ENCODE measurements at places on chromosomes 6 and 20.
A peak's percentile ranks its signal among the peaks of the same experiment; 100 is the strongest.

DNA sequence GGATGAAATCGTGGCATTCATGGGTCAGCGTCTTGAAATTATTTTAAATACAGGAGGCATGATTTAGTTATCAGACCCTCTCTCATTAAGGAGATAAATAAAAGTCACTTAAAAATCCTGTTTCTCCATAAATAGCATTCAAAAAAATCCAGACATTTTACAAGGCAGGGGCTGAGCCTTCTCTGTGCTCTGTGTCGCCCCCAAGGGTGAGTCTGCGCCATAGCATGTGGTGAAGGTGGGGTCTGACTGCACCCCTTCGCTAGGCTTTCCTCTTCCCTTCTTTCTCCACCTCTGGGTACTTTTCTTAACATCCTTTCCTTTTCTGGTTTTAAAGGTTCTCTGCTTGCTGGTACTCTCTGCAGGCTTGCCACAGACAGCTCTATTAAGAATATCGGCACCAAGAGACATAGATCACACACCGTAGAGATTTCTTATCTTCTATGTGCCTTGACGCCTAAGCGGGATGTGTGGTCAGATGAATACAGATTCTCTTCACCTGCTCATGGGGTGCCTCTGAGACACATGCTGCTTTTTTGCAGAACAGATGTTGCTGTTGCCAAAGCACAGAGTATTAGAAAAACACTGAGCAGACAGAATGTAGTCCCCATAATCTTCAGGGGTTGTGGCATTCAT is 20.1 kb upstream of the FAM209A start:
- no peak for DNase-seq

GRCh38 chr20:4401601-4402000 is 320.1 kb upstream of the PRND start:
- no peak for DNase-seq

DNA sequence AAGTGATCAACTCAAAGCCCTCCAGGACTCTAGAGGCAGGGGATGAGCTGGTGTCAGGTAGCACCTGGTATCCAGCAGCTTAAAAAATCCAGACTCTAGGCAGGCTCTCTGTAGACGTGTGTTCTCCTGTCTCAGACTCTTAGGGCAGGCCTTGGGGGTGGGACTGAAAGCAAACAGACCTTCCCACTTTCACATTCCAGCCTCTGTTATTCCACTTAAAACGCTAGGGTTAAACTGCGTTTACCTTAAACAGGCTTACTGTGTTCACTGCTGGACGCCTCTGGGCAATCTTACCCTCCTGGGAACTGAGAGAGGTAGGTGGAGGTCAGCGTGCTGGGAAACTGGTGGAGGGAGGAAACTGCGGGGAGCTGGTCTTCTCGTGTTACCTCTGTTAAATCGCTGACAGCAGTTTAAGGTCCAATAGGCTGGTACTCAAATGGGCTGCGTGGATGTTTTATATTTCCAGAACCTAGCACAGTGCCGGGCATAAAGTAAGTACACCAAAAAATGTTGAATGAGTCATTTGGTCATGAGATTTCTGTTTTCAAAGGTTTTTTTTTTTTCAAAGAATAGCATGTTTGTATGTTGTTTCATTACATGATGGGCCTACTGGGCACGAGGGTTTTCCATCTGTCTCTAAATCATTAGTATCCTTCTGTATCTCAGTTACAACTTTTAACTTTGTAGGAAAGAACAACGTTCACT is at the start of gene GCNT2:
TSS of gene GCNT2 (plus strand) at position 248 of the 705 bp plus-strand sequence. CDS start 7,561 bp downstream, outside the sequence.
- peak; percentile 51 for DNase-seq

GRCh38 chr6:20198775-20199174 is 13.5 kb downstream of the MBOAT1 start:
- no peak for DNase-seq

DNA sequence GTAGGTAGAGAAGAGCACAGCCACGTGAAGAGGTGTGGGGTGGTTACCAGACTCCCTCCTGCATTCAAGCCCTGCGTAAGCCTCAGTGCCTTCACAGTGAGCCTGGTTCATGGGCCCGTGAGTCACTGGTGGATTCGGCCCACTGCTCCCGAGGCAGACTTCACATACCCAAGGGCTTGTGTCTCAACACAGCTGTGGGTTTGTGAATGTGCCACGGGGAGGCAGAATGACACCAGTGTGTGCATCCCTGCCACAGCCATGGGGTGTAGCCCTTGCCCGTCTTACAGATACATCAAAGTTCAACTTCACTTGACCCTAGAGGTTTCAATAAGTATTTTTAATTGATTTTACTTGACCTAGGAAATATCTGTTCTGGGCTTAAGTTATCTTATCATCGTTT is 108.5 kb downstream of the MAP3K4 start:
- no peak for DNase-seq

DNA sequence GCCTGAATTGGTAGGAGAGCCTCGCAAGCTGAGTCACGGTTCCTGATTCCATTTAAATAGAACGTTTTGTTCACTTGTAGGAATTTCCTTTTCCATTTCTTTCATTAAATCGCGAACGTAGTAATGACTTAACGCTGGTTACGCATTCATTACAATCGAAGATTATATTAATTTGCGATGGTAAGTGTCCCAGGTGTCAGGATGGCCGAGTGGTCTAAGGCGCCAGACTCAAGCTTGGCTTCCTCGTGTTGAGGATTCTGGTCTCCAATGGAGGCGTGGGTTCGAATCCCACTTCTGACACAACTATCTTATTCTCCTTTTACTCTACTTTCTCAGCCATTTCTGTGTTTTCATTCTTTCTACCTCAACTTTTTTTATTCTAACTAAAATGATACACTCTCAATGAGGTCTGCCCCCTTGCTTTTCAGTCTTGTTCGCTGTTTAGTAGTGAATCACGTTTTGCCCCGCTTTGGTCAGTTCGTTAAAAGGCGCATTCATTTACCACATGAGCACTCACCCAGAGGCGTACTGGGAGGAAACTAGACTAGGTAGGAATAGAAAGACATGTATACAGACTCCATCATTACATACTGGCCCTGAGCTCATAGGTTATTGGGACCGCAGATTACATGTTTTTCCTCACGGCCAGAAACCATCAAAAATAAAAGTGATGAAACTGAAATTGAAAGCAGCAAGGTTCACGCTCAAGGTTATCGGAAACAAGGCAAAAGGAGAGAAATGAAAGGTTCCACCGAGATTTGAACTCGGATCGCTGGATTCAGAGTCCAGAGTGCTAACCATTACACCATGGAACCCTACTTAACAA is 17.3 kb upstream of the TRIM27 start:
- DNase-seq: peak; percentile 87
